ENCODE measurements at places on chromosomes 11 and 22.

- DNase-seq, result no peak
Observed at GRCh38 chr22:30423301-30423958, 2.1 kb upstream of the MTFP1 start.

DNA sequence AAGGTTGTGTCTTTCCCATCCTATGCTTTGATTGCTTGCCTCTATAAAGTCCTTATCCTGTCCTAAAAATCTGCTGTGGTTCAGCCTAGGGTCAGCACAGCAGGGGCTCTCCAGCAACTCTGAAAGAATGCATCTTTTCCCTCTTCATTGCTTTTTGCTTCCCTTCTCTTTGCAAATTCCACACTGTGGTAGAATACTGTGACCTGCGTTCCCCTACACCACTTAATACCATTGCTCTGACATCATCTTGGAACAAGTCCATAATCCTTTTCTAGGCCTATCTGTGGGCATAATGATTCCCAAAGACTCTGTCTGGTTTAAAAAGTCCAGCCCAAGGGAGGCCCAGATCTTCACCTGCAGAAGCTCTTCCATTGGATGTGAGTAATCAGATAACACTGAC, 177.7 kb downstream of the NAV2 start:
- DNase-seq, result peak; percentile 37

GRCh38 chr22:43520632-43521039, 108.8 kb downstream of the MPPED1 start:
- DNase-seq, result no peak

DNA sequence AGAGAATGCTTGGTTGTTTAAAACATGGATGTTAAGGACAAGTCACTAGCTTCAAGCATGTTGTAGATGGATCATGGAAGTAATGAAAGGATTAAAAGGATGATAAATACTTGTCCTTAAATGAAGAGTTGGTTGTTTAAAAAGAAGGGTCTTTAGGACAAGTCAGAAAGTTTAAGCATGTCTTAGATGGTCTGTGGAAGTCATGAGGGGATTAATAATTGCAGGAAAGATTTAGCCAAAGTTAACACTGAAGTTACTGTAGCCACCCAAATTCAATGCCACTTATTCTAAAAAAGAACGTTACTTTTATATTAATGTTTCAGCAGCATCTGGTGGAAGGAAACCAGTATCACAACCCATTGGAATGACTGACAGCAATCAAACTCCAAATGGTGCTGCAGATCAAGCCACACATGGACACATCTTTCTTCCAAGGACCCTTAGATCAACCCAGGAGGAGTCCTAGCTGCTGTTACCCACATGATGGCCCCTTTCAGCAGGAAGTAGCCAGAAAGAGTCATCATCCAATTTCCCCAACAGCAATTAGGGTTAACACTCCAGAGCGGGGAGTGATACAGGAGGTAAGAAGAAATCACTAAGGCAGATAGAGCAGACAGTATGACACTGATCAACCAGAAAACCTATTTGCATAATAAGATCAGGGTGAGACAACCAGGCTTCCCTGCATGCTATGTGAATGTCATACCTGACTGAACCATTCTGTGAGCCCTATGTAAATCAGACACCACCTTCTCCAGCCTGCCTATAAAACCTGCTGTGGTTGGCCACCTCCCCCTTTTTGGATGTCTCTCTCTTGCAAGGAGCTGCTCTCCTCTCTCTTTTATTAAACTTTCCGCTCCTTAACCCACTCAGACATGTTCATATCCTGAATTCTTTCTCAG, 88.4 kb upstream of the GNAZ start:
- DNase-seq, result no peak

DNA sequence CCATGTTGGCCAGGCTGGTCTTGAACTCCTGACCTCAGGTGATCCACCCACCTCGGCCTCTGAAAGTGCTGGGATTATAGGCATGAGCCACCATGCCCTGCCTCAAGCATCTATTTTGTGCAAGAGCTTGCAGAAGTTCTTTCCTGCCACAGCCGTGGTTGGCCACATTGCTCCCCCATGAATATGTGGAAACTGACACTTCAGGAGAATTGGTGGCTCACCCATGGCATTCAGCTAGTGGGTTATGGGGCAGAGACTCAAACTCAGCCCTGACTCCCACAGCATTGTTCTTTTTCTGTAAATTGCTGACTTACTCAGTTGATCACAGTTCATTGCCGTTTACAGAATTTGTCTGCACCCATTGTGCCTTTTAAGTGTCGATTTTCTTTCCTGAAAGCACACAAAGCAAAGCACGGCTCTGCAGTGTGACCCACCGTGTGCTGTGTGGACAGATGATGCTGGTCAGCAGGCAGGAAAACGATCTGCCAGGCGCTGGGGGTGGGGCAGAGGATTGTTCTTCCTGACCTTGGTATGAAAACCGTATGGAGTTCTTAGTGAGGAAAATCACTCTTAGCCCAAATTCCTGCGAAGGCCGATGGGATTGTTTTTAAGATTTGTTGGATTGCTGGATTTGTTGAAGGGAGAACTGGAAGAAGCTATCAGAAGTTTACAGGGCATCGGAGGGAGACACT, 115.6 kb downstream of the PTPRJ start:
- no peak for DNase-seq

GRCh38 chr22:29139965-29140782, 65.5 kb upstream of the EMID1 start:
- no peak for DNase-seq

DNA sequence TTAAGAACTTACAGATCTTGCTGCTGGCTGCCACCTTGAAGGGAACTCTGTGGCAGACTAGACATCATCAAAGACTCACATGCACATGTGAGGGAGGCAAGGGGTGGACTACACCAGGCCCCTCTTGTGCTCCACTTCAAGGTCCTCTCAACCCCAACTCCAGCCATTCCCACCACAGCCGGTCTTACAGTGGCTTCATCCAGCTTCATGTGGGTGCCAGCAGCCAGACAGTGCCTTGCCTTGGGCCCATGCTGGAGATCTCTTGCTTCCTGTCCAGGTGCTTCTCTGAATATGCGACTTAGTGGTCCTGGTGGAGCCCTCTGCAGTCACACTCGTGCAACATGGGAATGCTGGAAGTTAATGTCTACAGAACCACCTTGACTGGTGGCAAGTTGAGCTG, 44.6 kb upstream of the WNT7B start:
- no peak for DNase-seq

DNA sequence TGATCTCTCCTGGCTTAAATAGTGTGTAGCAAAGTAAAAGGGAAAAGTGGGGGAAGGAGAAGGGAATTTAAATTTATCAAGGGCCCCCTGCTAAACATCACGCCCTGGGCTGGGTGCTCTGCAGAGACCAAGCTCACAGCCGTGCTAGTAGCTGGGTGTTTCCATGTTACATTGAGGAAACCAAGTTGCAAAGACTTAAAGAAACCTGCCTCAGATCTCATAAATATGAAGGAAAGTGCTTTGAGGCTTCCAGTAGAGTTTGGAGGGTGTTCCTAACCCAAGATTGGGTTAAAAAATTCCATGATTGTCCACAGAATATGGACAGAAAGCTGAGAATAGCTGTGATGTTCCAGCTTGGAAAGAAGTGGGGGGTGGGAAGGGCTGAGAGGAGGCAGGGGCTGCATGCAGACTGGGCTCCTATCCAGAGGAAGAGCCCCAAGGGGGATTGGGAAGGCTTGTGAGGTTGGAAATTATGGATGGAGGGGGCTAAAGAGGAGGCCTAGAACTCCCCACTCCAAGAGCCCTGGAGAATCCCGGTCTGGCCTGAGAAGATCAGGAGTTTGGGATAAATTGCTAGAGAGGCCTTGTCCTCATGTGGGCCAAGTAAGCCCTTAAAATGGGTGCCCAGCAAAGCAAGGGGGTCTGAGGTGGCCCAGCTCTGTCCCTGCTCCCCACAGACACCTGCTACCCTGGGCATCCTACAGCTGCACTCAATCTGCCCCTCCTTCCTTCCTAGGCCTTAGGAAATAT, 25.0 kb upstream of the OAF start:
- no peak for DNase-seq

DNA sequence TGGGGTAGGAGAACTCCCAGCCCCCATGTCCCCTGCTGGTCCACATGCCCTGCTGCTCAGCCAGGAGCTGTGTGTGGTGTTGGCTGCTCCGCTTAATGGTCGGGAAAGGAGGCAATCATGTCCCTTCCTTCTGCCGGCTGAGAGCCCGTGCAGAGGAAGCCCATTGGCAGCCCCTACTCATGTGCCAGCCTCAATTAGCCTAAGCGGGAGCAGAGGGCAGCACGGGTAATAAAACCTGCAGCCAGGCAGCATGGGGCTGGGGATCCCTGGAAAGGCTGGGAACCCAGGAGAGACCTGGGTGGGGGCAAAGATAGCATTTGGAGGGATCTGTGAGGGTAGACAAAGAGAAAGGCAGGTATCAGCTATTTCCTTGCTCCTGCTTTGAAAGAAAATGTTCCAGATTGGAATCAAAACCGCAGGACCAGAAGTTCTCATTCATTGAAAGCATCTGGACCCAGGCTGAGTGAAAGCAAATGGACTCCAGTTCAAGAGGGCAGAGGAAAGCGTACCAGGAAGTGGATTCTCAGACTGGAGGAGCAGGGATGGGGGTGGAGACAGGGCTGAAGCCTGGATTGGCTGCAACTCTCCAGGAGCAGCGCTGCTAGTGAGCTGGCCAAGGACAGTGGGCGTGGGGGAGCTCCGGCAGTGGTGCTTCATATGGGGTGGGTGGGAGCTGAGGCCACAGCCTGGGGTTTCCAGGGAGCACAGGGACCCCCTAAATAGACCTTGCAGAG, 103.4 kb upstream of the NECTIN1 start:
- DNase-seq, result no peak

DNA sequence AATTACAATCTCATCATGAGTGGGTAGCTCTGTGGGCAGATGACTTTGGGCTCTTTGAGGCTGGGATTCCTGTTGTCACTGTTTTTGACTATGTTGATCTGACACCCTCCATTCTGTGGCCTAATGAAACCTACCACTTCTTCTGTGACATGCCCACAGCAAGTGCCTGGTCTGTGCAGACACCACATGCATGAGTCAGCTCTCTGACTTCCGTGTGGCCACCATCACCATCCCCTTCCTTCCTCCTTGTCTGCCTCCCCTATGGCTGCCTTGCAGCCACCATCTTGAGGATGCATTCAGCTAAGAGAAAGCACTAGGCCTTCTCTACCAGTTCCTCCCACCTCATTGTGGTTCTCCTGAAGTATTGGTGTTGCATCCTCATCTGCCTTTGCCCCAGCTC, 15.3 kb upstream of the OR10V1 start:
- no peak for DNase-seq

- no peak for DNase-seq
Observed at GRCh38 chr11:74673693-74674360, 57.4 kb downstream of the CHRDL2 start.

GRCh38 chr11:34406413-34406812, 32.3 kb upstream of the CAT start:
- no peak for DNase-seq

- DNase-seq, result no peak
Observed at GRCh38 chr11:35930466-35930865, 13.4 kb upstream of the LDLRAD3 start.

GRCh38 chr11:115895594-115895993, 391.4 kb upstream of the CADM1 start:
- no peak for DNase-seq

DNA sequence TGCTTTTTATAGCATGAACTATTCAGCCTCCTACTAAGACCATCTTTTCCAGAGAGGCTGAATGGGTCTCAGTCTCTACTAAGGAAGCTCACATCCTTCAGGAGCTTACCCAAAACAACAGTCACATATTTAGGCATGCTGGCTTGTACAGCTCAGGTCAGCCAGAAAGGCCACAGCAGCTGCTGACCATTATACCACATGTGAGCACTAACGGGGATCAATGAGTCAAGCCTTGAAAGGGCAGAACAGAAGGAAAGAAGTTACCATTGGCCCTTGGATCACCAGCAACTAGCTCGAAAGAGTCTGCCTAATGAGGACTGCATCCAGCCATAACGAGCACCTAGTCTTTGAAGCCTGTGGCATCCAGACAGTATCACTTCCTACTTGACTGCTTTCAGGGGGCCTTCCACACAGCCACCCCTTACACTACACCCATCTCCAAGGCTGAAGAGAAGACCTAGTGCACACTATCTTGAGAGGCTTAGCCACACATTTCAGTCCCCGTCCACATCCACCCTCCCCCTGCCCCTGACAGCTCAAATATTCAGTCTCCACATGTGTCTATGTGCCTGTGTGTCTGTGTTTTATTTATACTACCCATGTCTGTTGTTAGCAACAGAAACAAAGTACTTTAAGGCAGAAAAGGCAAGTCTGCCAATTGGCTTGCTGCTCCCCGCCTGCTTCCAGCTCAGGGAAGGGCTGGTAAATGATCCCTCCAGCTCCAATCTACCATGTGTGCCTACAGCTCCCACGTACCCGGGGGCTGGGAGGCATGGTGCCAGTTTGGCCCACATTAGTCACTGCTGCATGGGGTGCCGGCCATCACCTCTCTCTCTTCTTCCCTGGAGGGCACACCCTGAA, 95.5 kb downstream of the RPL27A start:
- no peak for DNase-seq

DNA sequence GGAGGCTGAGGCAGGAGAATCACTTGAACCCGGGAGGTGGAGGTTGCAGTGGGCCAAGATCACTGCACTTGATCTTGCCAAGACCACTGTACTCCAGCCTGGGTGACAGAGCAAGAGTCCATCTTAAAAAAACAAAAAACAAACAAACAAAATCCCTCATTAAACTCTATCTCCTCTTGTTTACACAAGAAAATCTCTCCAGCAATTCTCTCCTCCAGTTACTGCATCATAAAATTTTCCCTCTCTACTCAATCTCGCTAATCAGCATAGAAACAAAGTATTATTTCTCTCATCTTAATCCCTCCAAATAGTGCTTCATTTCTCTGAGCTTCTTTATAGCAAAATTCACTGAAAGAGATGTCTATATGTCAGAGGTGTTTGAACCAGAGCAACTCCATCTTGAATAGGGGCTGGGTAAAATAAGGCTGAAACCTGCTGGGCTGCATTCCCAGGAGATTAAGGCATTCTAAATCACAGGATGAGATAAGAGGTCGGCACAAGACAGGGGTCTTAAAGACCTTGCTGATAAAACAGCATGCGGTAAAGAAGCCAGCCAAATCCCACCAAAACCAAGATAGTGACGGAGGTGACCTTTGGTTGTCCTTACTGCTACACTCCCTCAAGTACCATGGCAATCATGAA, 19.8 kb downstream of the MTMR2 start:
- DNase-seq, result no peak

DNA sequence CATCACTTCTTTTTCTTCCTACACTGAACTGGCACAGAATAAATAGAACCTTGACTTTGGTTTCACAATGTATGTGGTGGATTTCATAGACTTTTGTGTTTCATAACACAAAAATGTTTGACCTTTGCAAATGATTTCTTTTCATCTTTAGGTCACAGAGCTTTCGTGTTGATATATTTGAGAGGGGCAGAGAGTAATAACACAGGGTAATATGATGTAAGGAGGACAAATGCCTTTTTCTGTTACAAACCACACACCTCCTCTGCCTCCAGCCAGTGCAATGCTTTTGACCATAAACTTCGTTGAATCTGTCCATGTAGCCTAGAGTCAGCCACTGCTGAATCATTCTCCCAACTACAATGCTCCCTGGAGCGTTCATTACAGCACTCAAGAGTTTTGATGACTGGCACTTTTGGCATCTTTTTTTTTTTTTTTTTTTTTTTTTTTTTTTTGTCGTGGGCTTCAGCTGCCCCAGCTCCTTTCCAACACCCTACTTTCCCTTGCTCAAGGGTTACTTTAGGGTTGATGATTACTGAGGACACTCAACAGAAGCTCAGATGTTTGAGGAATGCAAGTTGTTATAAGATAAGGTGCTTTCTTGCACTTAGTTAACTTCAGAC, 11.4 kb upstream of the CAT start:
- DNase-seq, result no peak

All from endothelial cell of umbilical vein (primary cell).